ENCODE measurements at places on chromosomes 16 and 17.

GRCh38 chr17:21248500-21248899, 4.7 kb downstream of the NATD1 start:
- DNase-seq, result no peak

GRCh38 chr17:30920282-30920681, 1.5 kb upstream of the ADAP2 start:
- no peak for DNase-seq

DNA sequence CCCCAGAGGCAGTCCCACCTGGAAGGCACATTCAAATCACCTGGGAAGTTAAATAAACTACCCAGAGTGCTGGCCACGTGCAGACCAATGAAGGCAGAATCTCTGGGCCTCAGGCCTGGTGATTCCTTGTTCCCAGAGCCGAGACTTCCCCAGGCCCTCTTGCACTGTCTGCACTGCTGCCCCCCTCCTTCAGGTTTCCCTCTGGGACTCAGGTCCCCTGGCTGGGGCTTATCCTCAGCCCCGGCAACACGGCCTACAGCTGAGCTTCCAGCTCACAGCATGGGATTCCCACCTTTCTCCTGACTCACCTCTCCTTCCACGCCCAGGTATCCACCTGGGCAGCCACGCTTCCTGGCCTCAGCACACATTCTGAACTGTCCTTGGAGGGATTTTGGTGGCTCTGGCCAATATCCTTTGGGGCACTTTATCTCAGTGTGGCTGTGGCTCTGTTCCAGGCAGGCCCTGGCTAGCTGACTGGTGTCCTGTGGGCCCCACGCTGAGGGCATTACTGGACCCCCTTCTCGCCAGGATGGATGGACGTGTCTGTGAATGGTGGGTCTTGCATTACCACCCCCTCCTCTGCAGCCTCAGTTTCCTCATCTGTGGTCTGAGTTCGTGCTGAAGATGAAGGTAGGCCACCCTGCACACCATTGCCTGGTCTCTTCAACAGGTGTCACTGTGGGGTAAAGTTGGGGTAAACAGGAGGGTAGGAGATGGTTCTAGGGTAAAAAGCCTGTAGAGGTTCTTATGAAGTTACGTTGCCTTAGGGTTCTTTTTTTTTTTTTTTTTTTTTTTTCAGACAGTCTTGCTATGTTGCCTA, 165.7 kb downstream of the IRF8 start:
- DNase-seq, result no peak

- no peak for DNase-seq
These were observed 13.8 kb downstream of the THRA start for GRCh38 chr17:40076591-40076990.

DNA sequence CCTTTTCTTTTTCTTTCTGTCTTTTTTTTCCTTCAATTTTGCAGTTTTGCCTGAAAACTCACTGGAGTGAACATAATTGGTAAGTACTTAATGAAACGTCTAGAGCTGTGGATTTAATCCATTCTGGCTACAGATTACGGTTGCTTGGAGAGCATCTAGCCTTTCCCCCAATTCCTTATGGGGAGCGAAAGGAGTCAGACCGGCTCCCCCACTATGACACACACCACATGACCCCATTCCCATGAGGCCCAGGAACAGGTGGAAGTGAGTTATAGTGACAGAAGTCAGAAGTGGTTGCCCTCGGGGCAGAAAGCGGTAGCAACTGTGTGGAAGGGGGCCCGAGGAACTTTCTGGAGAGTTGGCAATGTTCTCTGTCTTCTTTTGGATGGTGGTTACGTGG, 41.2 kb downstream of the EMP2 start:
- no peak for DNase-seq

- no peak for DNase-seq
These were observed 22.4 kb downstream of the MIS12 start for GRCh38 chr17:5508810-5509209.

DNA sequence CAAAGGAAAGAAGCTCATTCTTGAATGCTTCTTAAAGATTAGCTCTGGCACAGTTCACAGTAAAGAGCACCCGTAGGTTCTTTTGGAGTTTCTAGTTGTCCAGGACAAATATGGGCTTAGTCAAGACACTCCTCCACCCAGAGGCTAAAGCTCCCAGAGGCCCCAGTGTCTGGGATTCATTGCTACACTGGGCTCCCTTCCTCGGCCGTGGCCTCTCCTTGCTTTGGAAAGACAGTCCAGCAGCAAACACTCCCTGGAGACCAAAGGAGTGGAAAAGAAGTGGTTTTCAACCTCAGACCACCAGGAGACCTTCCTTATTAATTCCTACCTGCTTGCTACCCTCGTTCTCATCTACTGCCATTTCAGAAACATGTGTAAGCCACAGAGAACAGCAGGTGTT, 17.1 kb downstream of the PHB1 start:
- DNase-seq, result no peak

DNA sequence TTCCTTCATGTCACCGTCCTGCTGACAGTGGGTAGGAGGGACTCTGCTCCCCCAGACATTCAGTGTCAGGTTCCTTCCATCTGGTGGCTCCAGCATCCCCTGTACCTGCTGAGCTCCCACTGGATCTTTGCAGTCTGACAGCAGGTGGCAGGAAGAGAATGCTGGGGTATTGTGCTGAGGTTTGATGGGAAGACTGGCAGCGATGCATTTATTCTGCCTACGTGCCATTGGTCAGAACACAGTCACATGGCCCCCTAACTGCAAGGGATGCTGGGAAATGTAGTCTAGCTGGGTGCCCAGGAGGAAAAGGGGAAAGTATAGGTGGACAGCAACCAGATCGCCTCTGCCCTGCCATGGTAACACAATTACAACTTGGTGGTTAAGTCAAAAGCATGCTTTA, 44.4 kb downstream of the IRX3 start:
- no peak for DNase-seq

DNA sequence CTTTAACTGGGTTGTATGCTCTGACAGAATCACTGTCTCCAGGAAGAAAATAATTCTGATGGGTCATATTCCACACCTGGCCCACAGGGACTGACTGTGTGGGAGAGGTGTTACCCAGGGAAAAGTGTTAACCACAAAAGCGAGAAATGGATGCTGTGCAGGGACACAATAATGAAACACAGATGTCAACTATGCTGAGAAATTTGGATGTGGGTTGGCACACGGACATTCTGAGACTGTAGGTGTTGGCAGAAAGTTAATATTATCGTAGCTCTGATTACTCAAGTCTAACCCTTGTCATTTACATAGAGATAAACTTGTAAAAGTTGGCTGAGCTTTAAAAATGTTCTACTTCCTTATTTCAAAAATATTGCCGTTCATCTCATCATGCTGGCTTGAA, 19.6 kb downstream of the TMC5 start:
- DNase-seq, result no peak

DNA sequence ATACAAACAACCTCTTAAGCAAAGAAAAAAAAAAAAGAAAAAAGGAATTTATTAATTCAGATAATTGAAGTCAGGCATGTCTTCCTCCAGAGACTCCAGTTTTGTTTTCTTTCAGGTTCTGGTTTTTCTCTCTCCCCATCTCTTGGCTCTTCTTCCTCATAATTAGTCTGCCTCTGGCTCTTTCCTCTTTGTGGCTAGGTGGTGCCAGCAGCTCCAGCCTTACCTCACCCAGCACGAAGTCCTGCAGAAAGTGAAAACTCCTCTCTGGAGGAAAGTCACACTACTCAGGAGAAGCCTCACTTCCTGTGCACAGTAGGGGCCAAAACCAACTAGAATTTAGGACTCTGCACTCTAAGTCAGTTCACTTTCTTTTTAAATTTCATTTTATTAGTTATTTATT, 10.3 kb upstream of the NFAT5 start:
- DNase-seq, result no peak

DNA sequence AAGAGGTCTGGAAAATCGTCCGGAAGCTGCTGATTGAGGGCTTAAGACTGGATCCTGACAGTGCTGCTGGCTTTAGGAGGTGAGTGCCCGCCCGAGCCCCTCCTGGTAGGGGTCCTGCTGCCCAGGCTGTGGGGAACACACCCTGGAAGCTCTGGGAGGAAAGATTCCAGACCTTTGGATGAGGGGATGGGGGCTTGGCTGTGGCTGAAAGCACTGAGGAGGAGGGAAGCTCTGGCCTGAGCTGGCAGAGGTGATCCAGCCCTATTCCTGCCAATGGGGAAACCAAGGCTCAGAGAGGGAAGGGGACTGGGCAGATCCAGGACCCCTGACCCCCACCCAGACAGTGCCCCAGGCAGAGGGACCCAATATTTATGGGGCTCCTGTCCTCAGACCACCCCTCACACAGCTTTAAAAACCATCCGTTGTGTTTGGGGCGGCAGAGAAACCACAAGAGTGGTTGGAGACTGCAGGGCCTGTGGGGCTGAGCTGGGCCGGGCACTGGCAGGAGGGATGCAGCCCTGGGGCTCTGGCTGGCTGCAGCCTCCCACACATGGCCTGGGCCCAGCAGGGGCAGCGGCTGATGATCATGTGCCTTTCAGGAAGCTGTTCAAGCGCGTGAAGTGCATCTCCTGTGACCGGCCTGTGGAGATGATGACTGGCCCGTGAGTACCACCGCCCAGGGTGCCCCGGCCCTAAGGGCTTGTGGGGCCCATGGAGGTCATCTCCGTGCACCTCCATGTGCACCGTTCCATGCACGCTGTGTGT, 22.8 kb downstream of the UBALD1 start:
- DNase-seq, result no peak

DNA sequence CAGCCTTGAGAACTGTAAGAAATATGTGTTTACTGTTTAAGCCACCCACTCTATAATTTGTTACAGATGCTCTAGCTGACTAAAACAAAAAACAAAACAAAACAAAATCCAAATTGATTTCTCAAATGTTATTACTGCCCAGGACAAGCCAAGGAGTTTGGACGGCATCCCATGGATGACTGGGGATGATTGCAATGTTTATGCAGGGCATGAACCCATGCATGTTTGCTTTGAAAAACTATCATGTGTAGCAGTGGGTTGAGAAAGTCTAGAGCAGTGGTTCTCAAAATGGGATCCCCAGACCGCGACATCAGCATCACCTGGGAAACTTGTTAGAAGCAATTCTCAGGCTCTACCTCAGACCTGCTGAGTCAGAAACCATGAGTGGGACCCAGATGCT, 223.2 kb upstream of the PSMD7 start:
- DNase-seq, result no peak

DNA sequence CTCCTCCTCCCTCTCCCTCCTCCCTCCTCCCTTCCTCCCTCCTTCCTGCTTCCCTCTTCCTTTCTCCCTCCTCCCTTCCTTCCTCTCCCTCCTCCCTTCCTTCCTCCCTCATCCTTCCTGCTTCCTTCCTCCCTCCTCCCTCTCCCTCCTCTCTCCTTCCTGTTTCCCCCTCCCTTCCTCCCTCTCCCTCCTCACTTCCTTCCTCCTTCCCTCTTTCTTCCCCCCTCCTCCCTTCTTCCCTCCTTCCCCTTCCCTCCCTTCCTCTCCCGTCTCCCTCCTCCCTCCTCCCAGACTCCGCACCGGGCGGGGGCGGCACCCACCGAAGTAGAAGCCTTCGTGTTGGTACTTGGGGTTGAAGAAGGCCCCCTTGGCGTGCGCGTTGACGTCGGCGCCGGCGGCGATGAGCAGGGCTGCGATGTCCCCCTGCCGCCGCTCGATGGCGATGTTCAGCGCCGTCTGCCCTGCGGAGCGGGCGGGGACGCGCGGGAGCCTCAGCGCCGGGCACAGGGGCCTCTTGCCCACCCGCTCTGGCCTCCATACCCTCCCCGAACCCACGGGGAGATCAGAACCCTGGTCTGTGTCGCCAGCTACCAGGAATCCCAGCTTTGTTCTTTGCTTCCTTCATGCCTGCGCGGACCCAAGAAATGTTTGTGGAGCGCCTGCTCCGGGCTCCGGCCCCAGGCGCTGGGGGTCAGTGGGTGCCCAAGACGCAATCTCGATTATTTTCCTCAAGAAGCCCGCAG, 22.2 kb downstream of the TRPV3 start:
- peak; percentile 67 for DNase-seq

GRCh38 chr17:67819722-67820121, 5.6 kb upstream of the BPTF start:
- no peak for DNase-seq

- DNase-seq, result no peak
These were observed 37.5 kb upstream of the WSB1 start for GRCh38 chr17:27256225-27257030.

DNA sequence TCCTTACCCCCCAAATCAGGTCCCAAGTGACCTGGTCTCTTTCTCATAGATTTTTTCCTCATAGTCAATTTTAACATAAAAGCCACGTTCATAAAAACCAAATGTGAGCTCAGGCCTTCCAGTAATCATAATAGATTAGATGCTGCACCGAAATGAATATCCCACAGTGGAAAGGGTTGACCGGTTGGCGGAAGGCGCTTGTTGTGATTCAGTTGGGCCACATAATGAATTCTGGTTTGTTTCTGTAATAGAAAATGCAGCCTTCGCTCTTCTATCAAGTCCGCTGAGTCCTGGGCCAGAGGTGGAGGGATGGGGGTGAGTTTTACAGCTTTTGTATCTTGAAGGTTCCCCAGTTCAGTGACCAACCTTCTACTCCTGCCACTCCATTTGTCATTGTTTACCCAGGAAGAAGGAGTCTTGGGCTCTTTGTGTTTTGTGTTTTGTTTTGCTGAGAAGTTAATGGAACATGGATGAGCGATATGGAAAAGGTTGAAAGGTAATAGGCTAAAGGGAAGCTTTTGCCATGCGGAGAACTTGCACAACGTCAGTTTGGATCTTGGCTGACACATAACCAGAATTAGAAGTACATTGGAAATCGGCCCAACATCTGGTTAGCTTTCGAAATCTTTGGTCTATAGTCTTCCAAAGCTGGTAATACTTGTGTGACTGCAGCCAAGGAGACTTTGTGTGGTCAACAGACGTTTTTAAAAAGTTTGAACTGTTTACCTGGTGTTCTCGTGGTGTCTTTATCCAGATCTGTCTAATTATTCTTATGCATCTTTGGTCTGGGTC, 89.5 kb downstream of the CLEC16A start:
- no peak for DNase-seq

DNA sequence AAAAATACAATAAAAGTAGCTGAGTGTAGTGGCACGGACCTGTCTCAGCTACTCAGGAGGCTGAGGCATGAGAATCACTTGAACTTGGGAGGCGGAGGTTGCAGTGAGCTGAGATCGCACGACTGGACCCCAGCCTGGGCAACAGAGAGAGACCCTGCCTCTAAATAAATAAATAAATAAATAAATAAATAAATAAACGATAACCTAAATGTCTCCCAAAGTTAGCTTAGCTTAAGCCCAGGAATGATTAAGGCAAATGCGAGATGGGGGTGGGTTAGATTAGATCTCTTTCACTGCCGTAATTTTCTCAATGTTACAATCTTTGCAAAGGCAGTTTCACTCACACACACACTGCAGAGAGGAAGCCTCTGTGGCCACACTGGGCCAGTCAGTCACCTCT, 46.7 kb downstream of the WSB1 start:
- no peak for DNase-seq

GRCh38 chr16:30374538-30374937, at the start of gene MYL11:
MYL11 (plus strand) TSS chr16:30374802; CDS start chr16:30374858, 56 bp downstream.
- no peak for DNase-seq
